ENCODE measurements at places on chromosomes 4 and X.

DNA sequence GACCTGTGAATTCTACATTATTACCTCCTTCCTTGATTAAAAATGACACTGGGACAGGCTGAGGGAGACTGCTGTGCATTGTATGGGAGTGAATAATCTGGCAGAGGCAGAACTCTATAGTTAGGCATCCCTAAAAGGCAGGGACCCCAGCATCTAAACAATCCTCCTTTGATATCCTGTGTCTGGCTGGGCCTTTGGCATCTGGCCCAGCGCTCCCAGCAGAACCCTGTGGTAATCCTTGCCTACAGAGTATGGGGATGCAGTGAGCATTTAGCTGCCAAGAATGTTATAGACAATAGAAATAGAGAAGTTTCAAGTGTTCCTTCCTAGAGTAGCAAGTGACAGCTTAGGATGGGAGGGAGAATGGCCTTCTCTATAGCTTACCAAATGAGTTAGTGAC lies 38.5 kb downstream of the ZCCHC12 start:
- no peak for DNase-seq

- DNase-seq: no peak
Measured at GRCh38 chrX:50117476-50117875, 83.3 kb downstream of the AKAP4 start.

GRCh38 chr4:156941940-156942548 lies 29.6 kb downstream of the PDGFC start:
- no peak for DNase-seq

- no peak for DNase-seq
Measured at GRCh38 chr4:84443523-84443922, 55.6 kb downstream of the NKX6-1 start.

- DNase-seq: no peak
Measured at GRCh38 chr4:23097251-23097650, 404.5 kb downstream of the GBA3 start.

DNA sequence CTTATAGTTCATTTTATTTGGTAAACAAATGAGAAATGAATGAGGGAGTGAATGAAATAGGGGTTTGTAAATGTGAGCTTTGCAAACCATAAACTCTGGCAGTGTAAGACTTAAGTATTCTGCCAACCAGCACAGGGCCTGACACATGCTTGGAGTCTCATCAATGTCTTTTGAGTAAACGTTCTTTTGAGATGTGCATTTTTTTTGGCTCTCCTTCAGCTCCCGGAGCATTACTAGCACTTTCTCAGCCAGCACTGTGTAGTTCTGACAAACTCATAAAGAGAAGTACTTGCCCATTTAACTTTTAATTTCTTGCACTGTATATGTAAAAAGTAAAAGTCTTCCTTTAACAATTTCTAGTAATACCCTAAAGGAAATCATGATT lies 245.3 kb downstream of the HS3ST1 start:
- DNase-seq: no peak

DNA sequence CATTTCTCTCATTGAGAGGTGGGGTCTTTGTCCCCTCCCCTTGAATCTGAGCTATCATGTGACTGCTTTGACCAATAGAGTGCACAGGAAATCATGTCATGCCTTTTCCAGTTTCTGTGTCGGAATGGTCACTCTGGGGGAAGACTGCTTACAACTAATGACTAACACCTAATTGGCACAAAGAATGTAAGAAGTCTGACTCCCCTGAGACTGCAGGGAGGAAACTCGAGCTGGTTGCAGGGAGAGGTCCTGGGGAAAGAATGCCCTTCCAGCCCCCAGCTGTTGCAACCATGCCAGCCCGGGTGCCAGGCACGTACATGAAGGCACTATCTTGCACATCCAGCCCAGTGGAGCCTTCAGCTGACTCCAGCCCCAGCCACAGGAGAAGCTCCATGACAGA lies 254.2 kb downstream of the DHX15 start:
- DNase-seq: no peak

DNA sequence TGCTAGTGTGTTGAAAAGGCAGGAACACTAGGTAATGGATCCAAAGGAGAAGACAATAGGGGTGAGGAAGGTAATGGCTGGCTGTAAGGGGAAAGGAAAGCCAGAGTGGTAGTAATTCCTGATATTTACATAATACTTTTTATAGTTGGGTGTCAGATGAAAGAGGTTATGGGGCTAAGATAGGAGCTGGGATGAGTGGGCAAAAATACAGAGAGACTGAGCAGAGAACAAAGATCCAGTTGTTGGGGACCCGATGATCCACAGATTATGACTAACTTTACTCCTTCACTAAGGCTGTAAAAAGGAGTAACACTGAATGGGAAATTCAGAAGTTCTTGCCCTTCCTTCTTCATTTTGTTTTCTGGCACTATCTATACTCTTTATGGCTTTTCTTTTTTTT lies 138.2 kb downstream of the KLHL13 start:
- DNase-seq: no peak

DNA sequence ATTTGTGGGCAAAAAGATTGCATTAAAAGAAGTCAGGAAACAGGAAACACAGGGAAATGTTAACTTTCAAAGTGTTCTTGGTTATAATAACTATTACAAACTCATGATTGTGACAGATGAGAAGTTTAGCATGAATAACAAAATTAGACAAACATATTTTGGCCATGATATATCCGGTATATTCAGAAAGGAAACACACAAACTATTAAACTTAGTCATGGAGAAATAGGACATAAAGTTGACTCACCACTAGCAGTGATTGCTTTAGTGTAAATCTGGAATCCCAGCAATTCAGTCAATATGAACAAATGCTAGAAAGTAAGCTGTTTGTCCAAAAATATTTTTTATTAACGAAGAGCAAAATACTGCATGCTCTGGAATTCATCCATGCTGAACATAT lies 1299.9 kb downstream of the C4orf33 start:
- DNase-seq: no peak

DNA sequence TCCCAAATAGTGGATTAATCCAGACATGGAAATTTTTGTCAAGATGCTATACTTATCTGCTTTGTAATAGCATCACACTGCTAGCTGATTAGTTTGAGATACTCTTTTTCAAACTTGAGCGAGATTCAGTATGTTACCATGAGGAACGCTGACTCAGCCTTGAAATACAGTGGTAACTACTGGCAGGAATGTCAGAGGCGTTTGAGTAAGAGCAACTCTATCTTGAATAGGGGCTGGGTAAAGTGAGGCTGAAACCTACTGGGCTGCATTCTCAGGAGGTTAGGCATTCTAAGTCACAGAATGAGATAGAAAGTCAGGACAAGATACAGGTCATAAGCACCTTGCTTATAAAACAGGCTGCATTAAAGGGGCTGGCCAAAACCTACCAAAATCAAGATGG lies 2519.6 kb downstream of the ARAP2 start:
- DNase-seq: no peak

- no peak for DNase-seq
Measured at GRCh38 chrX:20637351-20637750, 370.6 kb upstream of the RPS6KA3 start.

DNA sequence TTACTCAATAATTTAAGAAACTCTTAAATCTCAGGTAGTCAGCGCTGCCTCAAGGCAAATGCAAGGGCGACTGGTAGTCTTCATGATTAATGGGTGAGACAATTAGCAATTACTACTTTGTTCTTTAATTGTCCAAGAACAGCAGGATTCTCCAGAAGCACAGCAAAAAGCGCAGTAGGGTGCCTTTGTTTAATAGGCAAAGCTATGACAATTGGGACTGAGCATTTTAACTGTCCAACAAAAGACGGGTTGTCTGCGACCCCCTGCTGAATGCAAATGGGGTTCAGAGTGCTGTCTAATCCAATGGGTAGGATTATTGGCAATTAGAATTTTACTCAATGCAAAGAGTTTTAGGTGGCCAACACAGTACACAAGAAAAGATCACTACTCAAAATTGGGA lies 286.1 kb downstream of the CHIC1 start:
- DNase-seq: no peak
